ENCODE measurements at places on chromosomes 1 and 21.

GRCh38 chr1:113340038-113340437 lies 50.3 kb upstream of the MAGI3 start:
- DNase-seq, result no peak

- no peak for DNase-seq
Observed at GRCh38 chr1:3159996-3160395, 91.0 kb downstream of the PRDM16 start.

- DNase-seq, result no peak
Observed at GRCh38 chr1:166383137-166383536, 216.3 kb upstream of the FAM78B start.

DNA sequence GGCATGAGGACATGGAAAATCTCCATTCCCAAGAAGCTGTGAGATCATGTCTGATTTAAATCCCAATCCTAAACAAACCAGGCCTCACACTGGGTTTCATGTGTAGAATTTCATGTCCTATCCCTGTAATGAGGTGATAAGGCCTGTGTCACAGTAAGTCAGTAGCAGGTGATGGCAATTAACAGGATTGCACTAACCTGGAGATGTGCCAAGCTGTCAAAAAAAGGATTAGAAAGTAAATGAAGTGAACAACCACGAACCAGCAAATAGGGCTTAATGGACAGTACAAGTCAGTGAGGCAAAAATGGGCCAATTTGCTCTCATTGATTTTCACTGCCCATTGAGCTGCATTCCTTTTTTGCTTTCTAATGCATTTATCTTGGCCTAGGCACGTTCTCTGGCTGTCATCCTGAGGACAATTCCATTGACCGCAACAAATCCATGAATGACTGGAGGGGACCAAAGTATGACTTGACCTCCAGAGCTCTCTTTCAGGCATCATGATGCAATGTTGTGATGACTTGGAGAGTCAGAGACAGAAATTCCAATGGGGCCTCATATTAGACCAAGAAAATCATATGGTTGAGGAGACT lies 673.6 kb upstream of the ADGRL2 start:
- no peak for DNase-seq

GRCh38 chr1:103416681-103417286 lies 108.7 kb upstream of the RNPC3 start:
- DNase-seq, result no peak

DNA sequence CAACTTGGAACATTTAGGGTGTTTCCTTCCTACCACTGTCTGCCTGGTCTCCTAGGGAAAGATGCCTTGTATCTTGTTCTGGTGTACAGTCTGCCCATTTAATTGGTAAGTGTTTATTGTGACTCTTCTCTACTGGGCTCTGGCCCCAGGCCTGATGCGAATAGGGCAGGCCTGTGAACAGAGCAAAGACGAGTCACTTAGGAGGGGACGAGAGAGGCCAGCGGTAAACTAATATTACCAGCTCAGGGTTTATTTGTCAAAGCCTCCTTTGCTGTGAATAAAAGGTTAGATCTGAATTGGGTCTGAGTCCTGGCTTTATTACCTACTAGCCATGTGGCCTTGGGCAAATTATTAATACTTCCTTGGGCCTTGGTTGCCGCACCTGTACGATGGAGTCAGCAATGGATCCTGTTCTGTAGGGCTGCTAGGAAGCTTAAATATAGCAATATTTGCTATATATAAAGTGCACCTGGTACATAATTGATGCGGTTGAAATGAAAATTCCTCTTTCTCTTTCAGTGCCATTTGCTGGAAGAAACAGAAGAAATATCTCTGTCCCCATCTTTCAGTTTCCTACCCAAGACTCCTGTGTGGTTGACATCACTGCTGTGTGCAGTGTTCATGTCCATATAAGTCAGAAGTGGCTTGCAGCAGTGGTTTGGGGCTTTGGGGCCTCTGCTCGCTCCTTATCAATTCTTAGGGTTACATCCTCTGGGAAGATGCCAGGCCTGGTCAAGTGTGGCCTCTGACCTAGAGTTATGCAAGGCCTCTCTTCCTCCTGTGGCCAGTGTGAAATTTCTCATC lies 32.4 kb downstream of the MAPKAPK2 start:
- DNase-seq, result no peak

DNA sequence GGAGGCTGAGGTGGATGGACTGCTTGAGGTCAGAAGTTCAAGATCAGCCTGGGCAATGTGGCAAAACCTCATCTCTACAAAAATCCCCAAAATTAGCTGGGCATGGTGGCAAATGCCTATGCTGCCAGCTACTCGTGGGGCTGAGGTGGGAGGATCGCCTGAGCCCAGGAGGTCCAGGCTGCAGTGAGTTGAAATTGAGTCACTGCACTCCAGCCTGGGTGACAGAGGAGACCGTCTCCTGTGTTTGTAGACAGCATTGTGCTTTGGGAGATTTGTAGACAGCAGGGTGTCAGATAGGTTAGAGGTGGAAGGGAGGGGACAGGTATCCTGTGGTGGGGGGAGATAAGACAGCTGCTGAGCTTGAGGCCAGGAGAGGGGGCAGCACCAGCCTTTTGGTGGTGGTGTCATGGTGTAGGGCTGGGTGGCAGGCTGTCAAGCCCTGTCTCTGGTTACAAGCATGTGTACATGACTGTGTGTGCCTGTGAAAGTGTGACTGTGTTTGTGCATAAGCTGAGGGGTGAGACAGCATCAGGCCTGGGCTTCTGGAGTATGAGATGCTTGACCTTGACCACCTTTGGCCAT lies 15.2 kb downstream of the PPFIA4 start:
- DNase-seq, result no peak

GRCh38 chr1:33043267-33044092 lies 6.8 kb upstream of the AK2 start:
- DNase-seq, result no peak

- peak; percentile 85 for DNase-seq
Observed at GRCh38 chr1:201649761-201650622, 111.1 kb downstream of the NAV1 start.

DNA sequence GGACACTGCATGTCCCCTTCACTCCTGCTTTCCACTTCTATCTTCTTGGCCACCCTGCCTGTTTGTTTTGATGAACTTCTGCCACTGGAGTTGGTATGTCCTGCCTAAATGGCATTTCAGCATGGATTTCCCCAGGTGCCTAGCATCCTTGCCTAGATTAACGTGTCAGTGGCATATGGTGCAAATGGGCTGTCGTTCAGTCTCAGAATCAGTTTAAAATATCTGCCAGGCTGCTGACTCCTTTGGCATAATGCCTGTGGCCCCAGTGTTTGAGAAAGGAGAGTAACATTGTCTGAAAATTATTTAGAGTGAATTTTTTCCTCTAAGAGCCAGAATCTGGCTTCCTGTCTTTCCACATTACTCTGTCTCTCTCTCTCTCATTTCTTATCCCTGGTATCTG lies 64.9 kb upstream of the BARHL2 start:
- DNase-seq, result no peak

GRCh38 chr21:38784458-38785266 lies 21.1 kb upstream of the ETS2 start:
- DNase-seq, result no peak

DNA sequence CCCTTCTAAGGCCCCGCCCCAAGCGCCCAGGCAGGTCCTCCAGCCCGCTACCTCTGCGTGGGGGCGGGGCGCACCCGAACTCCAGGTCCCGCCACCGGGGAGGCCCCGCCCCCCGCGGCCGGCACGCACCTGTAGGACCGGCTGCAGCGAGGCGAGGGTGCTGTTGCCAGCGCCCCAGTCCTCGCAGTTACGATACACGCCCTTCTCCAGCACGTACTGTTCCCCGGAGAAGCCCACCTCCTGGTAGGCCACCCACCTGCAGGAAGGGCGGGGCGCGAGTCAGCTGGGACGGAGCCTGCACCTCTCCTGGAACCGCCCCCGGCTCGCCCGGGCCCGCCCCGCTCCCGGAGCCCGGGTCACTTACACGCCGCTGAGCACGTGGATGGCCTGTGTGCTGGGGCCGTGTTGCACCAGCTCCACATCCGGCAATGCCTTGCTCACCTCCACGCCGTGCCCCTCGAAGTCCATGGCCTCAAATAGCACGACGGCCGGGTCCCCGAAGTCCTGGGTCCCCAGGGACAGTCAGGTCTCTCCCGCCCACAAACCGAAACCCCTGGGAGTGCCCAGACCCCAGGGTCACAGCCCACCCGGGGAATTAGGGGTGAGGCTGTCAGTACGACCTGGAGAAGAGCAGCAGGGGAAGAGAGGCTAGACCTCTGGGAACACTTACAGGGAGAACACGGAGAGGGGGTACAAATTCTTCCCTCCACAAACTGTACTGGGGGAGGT lies 17.3 kb downstream of the CRYBG2 start:
- no peak for DNase-seq

- DNase-seq, result no peak
Observed at GRCh38 chr1:50853325-50853724, 106.7 kb downstream of the FAF1 start.

- no peak for DNase-seq
Observed at GRCh38 chr1:150968491-150968890, 6.1 kb downstream of the CERS2 start.

GRCh38 chr21:26194811-26195251 lies 24.3 kb upstream of the APP start:
- DNase-seq, result no peak

GRCh38 chr1:90246069-90246468 lies 251.2 kb downstream of the ZNF326 start:
- no peak for DNase-seq

DNA sequence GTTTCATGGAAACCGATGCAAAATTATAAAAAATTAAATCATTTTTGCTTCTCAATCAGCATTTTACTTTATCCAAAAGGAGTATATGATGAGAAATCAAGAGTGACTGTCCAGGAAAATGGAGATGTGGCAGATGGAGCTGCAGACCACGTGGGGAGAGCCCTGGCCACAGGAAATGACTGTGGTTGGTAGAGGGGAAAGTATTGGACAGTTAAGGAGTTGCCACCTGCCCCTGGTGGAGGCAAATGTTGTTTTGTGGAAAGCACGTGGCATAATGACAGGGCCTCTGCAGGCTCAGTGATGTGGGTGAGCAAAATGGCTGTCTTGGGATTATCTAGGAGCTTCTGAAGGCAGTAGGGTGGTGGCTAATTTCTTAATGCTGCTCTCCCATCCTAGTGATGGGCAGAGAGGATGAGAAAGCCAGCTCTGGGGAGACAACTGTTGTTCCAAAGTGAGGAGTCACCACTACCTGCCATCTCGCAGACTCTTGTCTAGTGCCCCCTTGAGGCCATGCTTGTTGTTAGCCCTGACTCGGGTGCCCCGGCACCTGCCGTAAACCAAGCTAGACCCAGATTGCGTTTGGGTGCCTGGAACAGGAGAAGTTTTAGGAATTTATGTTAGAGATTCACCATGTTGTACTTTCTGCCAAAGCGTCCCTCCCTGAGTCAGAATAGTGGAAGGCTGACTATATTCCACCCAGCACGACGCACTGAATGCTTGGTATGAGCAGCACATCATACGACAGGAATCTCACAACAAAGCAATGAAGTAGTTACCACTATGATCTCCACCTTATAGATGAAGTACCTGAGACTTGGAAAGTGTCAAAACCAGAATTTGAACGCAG lies 144.0 kb downstream of the ROR1 start:
- no peak for DNase-seq

DNA sequence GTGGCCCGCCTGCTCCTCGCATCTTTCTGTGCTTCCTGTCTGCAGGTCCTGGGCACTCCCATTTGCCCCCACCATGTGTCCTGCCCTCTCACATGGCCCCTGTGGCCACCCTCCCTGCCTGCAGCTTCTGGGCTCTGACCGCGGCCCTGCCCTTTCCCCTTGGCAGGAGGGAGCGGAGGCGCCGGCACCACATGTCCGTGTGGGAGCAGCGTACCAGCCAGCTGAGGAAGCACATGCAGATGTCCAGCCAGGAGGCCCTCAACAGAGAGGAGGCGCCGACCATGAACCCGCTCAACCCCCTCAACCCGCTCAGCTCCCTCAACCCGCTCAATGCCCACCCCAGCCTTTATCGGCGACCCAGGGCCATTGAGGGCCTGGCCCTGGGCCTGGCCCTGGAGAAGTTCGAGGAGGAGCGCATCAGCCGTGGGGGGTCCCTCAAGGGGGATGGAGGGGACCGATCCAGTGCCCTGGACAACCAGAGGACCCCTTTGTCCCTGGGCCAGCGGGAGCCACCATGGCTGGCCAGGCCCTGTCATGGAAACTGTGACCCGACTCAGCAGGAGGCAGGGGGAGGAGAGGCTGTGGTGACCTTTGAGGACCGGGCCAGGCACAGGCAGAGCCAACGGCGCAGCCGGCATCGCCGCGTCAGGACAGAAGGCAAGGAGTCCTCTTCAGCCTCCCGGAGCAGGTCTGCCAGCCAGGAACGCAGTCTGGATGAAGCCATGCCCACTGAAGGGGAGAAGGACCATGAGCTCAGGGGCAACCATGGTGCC lies 249.1 kb downstream of the CACNA1E start:
- DNase-seq, result no peak

- DNase-seq, result no peak
Observed at GRCh38 chr21:21163904-21164303, 165.7 kb downstream of the NCAM2 start.

DNA sequence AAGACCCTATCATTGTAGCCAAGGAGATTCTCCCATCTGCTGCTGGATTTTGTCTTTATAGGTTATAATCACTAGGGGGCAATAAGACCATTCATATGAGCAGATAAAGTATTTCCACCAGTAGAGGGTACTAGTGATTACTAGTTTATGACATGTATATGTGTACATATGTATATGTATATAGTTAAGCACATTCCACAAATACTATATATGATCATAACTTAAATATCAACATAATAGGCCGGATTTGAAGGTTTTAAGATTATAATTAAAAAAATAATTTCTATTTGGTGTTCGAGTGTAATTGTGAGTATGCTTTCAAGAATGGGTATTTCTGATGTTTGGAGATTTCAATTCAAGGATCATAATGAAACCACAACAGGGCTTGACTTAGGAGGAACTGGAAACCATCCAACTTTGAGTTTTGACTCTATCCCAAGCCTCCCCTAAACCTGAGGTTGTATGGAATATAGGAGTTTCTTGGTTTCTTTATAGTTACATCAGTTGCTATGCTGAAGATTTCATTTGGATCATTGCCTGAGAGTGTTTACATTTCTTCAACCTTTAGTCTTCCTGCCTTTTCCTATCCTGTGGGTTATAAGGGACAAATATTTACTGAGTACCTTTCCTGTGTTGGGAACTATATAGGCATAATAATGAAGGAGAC lies 16.9 kb downstream of the TCEANC2 start:
- peak; percentile 27 for DNase-seq

- DNase-seq, result no peak
Observed at GRCh38 chr1:182615468-182616129, 11.4 kb upstream of the RGS16 start.

DNA sequence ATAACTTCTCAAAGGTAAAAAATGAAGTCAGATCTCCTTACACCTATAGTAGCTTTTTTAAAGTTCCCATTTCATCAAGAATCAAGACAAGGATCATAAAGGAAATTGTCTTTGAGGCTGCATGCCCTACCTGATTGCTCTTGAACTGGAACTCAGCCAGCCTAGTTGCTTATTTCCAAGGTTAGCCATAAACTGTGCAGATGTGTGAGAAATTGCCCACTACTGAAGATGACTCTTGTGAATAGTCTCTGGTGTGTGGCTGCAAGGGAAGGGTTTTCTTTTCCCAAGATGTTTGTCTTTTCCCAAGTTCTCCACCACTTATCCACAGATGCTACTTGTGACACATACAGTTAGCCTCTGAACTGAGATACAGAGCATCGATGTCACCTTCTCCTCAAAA lies 81.7 kb upstream of the DUSP10 start:
- DNase-seq, result no peak

GRCh38 chr21:35050348-35051286 lies 1.5 kb upstream of the RUNX1 start:
- no peak for DNase-seq

GRCh38 chr1:21935393-21935804 lies 1.7 kb downstream of the HSPG2 start:
- DNase-seq, result no peak

GRCh38 chr1:218674280-218674773 lies 329.2 kb downstream of the TGFB2 start:
- no peak for DNase-seq

- DNase-seq, result no peak
Observed at GRCh38 chr1:167704715-167705114, 17.1 kb upstream of the MPZL1 start.
